SJSA1 (cell line): ENCODE measurements at places on chromosomes 13 and 19.

DNA sequence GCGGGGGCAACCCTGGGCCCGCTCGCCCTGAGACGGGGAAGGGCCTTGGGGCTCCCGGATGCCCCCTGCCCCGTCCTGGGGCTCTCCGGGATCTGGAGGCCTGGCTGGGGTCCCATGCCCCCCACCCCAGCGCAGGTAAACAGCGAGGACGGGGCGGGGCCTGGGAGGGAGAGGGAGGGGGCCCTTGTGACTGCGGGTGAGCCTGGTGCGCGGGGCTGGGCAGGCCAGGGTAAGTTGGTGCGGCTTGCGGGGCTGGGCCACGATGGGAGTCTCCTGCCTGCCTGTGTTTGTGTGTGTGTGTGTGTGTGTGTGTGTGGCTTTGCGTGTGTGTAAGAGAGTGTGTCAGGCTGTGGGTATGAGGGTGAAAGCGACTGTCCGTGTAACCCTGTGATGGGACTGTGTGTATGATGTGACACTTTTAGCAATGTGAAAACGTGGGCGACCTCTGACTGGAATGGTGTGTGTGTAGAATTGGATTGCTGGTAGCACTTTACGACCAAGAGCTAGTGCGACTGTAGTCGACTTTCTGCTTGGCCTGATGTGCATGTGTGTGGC, 426 bp downstream of the KLC3 start:
- no peak for DNase-seq

DNA sequence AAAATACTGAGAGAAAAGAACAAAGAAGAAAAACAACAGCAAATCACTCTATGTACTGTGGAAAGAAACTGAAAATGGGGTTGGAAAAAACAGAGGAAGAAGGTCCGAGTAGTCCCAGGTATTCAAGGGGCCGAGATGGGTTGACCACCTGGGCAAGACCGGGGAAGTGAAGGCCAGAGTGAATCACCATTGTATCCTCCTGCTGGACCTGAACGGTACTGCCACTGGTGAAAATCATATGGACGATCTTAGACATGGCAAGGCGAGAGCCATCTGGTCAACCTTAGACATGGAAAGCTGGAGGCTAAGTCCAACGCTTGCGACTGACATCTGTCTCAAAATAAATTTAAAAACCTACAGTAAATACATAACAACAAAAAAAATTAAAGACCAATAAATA, 44.4 kb upstream of the ZNF91 start:
- DNase-seq = no peak

DNA sequence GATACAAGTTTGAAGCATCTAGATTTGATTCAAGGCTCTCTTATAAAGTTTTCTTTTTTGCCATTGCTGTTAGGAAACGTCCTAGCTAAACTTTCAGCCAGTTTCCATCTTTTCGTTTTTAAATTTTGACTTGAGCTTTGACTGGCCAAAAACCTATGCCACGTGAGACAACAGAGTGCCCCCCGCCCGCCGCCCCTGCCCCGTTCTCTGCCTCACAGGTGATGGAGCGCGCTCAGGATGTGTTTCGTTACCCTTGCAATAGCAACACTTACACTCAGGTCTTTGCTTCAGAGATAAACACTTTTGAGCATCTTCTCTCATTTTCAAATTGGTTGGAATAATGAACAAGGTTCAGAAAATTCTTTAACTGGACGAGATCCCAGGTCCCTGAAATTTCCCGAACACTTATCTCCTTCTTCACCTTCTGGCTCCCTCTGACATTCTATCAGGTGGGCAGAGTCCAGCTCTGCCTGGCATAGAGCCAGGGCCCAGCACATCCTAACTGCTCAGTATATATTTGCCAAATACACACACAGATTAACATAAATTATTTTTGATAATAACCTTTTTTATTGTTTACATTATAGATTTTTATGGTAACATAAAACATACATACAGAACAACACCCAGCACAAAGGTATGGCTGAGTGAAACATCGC, 301.1 kb downstream of the IRS2 start:
- DNase-seq = no peak

DNA sequence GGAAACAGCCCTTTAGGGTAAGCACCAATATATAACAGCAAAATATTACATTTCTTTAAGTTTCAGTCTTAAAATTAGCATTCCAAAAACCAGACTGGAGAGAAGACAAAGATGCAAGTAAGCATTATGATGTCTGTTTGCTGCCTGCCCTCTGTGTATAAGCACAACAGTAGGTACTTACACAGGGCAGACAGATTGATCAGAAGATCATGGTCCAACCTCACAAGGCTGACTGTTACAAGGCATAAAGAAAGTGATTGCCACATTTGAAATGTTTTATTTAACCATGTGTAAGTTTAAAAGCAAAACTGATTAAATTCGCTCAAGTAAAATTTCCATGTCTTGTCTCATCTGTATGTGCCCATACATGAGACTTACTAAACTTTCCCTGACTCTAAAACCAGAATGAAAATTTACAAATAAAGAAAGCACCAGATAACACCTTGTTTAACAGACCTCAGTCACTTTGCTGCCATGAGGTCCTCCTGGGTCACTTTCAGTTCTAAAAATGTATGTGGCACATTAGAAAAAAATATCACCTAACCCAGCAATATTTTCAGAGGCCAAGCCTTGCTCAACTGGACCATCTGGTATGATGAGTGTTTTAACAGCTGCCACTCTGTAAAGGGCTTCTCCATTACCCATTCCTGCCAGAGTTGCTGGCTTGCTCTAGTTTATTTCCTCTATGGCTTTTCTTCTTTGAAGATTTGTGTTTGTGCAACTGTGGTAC, 297.0 kb downstream of the RBM26 start:
- no peak for DNase-seq

DNA sequence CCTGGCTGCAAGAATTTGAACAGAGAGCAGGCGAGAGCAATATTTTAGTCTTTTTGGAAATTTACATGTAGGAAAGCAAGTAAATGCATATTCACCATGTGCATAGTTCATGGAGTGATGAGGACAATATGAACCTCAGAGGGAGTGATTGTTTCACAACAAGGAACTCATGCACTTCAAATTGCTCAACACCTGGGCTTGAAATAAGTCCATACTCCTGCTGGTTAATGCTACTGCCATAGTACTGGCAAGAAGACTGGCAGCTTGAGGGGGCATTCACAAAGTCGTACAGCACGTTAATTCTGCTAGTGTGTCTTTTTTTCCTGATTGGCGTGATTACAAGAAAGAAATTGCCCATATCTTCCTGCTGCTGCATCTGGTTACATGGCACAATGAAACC, 267.6 kb downstream of the PCDH17 start:
- no peak for DNase-seq

GRCh38 chr19:10899151-10899653, 27.8 kb downstream of the CARM1 start:
- no peak for DNase-seq

DNA sequence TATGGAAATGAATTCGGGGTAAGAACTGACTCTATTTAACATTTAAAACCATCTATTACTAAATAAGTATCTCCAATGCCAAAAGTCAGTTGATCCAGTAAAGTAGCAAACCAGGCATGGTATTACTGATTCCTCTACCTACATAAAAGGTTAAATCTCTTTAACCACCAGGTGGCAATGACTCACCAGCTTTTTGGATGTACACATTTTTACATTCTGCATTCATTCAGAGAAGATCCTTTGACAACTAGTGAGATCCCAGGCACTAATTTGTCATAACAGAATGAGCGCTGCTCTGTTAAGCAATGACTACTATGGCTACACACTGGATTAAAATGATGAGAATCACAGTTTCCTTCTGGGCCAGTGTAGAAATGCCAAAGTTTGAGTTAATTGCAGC, 329.8 kb upstream of the GPC6 start:
- DNase-seq = no peak

- no peak for DNase-seq
Measured at GRCh38 chr13:39682788-39683187, 27.3 kb downstream of the COG6 start.

DNA sequence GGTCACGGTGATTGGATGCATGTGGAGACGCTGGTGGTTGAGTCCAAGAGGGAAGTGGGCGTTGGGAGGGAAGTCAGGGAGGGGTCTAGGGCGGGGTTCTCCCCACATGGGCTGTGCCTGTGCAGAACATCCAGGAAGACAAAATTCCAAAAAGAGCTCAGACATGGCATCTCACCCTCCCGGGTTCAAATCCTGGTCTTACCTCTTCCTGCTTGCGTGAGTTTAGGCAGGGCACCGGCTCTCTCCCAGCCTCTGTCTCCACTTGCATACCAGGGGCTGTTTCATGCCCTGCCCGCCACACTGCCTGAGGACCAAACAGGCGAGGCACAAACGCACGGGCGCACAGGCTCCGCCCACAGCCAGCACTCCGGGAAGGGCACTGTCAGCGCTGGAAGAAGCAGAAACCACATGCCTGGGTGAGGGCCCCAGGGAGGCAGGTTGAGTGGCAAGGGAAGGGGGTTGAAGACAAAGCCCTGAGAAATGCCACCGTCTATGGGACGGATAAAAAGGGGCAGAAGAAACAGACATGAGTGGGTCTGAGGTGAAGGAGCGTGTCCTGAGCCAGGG, 123.6 kb upstream of the SOX1 start:
- DNase-seq = peak; percentile 47

- DNase-seq = no peak
Measured at GRCh38 chr13:71827241-71827640, 39.8 kb downstream of the DACH1 start.

DNA sequence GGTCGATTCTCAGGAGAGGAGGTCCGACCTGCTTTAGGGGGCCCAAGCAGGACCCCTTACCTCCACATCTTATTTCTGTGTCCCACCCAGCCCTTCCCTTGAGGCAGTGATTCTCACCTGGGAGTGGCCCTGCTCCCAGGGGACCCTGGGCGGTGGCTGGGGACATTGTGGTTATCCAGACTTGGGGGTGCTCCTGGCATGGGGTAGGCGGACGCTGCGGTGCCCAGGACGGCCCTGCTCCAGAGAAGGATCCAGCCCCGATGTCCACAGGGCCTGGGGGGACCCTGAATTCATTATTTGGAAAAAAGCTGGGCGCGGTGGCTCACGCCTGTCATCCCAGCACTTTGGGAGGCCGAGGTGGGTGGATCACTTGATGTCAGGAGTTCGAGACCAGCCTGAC, 84.4 kb downstream of the GADD45B start:
- no peak for DNase-seq

DNA sequence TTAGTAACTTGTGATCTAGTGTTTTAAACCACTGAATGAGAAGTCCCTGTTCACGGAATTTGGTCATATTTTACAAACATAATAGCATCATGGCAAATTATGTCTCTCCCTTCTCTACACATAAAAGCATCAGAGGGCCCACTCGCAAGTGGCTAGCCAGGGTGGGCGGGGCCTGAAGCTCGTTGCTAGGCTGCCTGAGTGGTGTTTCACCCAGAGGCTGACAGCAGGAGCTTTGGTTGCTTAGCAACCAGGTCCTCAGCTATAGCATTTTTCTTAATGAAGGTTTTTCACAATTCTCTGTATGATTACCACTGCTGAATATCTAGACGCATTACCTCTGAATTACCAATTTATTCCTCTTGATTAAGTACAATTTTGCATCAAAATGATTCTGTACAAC, 126.5 kb downstream of the NALCN start:
- peak; percentile 46 for DNase-seq

DNA sequence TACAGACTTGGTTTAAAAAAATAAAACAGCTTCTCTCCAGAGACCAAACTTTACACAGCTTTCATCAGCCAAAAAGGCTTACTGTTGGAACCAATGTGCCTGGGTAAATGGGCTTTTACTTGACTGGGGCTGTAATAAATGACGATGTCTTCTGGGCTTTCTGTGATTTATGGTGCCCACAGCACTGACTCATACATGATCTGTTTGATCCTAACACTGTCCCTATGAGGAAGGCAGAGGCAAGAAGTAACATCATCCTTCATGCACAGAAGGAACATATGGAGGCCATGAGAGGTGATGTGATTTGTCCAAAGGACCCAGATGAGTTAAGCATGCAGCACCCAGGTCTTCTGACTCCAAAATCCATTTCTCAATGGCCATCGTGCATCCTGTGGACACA, 77.4 kb downstream of the DOCK9 start:
- peak; percentile 56 for DNase-seq

GRCh38 chr19:41535029-41535622, 40.8 kb upstream of the CEACAM21 start:
- DNase-seq = no peak

DNA sequence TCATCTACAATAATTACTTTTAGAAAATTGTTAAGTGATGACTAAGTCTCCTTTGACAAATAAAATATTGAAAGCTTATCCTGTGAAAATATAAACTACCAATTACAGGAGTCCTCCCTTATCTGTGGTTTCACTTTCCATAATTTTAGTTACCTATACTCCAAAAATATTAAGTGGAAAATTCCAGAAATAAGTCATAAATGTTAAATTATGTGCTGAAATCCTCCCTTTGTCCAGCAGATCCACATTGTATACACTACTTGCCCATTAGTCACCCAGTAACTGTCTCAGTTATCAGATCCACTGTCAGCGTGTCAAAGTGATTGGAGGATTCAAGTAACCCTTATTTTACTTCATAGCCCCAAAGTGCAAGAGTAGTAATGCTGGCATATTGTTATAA, 98.1 kb downstream of the SERP2 start:
- DNase-seq = no peak

DNA sequence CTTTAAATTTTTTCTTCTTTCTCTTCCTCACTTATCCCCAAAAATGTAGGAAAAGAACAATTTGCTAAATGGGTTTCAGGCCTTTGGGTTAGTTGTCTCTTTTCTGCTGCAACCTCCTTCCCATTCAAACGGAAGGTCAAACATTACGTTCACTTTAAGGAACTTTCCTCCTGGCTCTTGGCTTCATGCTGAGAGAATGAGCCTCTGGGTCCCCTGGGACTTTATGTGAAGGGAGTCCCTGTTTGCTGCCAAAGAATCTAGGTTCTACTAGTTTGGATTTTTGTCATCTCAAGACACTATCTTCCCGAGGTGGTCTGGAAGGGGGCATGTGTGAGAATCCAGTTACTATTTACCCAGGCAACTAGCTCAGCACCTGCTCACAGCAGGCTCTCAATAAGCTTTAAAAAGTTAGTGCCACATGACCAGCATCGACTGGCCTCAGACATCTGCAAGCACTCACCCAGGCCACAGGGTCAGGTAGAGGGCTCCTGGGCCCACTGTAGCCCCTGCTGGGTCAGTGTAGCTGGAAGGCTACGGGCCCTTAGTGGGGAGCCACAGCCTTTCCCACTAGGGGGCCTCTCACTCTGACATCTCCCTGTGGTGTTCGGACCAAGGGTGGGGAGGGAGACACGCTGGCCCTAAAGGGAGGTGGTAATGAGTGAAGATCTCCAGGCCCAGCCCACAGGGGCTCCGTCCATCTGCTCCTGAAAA, 40.5 kb downstream of the FAM124A start:
- DNase-seq = no peak

DNA sequence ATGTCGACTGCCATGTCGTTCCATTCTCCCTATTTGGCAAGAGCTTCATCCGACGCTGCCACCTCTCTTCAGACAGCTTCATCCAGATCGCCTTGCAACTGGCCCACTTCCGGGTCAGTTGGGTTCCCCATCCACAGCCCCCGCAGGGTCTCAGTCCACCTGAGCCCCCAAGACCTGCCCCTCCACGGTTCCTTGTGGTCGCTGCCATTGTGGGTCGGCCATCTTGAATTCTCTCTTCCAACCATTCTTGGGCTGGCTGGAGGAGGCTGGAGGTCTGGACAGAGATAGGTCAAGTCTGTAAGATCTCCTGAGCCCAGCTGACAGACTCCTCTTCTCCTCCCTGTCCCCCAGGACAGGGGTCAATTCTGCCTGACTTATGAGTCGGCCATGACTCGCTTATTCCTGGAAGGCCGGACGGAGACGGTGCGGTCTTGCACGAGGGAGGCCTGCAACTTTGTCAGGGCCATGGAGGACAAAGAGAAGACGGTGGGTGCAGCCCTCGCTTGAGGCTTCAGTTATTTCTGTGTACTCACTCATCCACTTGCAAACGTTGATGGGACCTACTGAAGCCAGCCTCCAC, 19.5 kb downstream of the CPT1C start:
- DNase-seq = no peak
